ENCODE measurements at places on chromosomes 13 and 19.

DNA sequence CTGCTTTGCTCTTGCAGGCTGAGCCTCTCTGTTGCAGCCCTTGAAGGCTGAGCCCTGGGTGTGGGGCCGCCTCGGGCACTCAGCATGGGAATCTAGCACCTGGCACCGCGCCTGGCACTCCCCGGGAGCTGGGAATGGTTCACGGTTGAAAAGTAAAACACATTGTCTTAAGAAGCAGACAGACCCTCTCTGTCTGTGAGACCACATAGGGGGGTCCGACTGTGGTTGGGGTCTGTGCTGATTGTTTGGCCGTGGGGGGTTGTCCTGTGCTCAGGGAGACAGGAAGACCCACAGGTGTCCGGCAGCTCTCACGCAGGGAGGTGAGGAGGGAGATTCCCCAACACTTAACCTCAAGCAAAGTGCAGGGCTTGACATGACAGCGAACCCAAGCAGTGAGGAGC, 64.8 kb downstream of the SOX1 start:
- no peak for DNase-seq

DNA sequence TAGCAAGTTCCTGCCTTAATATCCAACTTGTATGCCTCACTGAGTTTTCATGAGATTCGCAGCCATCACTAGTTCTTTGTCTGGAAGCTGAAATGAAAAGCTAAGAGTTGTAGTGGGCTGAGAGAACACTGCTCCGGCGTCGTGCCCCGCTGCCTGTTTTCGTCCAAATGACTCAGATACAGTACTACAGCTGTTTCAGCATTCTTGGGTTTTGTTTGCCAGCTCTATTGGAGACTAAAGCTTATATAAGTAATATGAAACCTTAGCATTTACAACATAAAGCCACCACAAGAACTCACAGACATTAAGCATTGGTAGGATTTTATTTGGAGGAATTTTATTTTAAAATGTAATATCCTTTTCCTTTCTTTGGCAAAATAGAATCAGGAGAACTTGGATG, 299.7 kb downstream of the DLEU7 start:
- DNase-seq = no peak

DNA sequence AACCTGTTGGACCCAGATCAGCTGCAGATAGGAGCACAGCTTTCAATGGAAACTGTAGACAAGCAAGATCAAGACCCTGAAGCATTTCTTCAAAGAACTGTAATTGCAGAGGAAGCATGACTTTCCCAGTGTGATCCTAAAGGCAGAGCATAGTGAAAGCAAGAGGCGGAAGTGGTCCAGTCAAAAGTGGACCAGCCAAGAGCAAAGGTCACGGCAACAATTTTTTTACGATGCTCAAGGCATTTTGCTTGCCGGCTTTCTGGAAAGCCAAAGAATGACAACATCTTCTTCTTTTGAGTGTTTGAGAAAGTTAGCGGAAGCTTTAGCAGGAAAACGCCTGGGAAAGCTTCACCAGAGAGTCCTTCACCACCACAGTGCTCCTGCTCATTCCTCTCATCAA, 111.6 kb downstream of the RNF17 start:
- DNase-seq = no peak

GRCh38 chr19:14006766-14007562, 844 bp upstream of the RFX1 start:
- no peak for DNase-seq

GRCh38 chr13:20647758-20648157, 55.7 kb upstream of the IL17D start:
- DNase-seq = no peak

DNA sequence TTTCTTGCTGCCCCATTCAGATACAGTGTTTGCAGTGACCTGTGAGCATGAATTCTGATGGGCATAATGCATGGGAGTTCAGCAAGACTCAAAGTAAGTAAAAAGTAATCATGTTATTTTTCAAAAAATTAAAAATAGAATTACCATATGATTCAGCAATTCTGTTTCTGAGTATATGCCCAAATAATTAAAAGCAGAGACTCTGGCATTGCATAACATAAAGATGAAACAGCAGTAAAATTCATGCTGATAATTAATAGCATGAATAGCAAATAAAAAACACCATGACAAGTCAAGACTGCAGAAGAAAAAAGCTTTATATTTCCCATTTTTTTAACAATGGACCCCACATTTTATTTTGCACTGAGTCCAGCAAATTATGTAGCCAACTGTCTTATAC, 21.3 kb downstream of the RNF6 start:
- no peak for DNase-seq

- DNase-seq = peak; percentile 45
Observed at GRCh38 chr19:56105090-56105701, 15.9 kb downstream of the ZNF787 start.

DNA sequence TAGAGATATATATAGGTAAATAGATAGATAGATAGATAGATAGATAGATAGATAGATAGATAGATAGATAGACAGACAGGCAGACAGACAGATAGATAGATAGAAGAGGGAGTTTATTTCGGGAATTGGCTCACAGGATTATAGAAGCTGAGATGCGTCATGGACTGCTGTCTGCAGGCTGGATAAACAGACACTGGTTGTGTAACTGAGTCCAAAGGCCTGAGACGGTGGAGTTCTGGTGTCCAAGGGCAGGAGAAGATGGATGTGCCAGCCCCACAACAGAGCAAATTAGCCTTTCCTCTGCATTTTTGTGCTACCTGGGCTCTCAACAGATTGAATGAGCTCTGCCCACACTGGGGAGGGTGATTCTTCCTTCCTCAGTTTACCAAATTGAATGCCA, 2.7 kb downstream of the CYP4F3 start:
- no peak for DNase-seq

- no peak for DNase-seq
Observed at GRCh38 chr13:72156760-72157159, 289.8 kb upstream of the DACH1 start.

- DNase-seq = no peak
Observed at GRCh38 chr13:80973721-80974120, 632.8 kb upstream of the SPRY2 start.

GRCh38 chr13:23377983-23378632, 55.4 kb downstream of the SACS start:
- DNase-seq = no peak

GRCh38 chr13:26471807-26472206, 85.7 kb upstream of the WASF3 start:
- no peak for DNase-seq

DNA sequence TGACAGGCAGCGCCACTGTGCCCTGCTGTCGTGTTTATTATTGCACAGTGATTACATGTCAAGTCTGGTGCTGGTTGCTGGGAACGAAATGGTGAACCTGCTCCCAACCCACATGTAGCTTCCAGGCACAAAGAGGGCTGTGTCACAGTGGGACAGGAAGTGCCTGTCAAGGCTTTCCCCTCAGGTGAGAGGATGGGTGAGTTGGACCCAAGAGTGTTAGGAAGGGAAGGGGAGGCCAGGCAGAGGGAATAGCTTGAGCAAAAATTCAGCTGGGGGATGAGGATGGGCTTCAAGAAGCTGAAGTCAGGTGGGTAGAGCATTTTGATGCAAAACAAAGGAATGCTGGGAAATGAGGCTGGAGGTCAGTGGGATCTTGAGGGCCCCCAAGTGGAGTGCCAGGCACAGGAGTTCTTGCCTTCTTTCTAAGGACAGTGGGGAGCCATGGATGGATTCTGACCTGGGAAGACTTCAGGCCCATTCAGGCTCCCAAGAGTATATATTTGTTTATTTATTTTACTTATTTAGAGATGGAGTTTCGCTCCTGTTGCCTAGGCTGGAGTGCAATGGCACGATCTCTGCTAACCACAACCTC, 8.5 kb upstream of the QTRT1 start:
- no peak for DNase-seq

GRCh38 chr13:74930402-74931165, 551.4 kb downstream of the TBC1D4 start:
- no peak for DNase-seq

DNA sequence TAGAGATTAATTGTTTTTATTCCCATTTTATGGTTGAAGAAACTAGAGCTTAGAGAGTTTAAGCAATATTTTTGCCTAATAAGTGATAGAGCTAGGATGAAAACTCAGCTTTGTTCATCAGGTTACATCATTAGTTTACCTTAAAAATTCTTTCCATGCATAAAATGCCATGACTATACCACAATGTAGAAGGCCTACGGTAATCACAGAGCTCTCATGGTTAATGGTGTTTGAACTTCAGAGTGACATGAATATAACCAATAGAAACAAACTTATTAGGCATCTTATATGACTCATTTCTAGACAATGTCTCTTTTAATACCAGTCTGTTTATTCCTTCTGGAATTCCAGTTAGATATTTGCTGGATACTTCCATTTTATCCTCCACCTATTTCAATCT, 78.5 kb downstream of the FGF9 start:
- no peak for DNase-seq

DNA sequence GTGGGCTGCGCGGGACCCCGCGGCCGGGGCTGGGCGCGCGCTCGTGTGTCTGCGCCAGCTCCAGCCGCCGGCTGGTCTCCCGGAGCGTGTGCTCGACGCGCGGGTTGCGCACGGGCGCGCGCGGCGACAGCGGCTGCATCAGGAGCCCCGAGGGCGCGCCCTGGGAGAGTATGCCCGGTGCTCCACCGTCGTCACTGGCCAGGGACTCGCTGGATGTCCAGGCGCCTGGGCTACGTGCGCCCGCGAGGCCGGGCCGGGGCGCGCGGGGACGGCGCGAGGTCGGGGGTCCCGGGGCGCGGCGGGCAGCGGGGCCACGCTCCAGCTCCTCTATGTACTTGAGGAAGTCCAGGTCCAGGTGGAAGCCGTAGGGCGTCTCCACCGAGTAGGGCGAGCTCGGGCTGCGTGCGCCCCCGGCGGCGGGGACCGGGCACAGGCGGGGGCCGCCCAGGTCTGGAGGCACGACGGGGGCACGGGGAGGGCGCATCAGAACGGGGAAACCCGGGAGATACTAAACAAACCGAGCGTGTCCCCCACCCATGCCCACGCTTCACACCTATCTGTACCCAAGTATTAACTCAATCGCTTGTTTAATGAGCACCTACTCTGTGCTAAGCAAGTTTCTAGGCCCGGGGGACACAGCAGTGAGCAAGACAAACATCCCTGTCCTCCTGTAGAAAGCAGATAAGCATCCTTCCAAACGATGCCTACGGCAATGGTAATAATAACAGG, 7.6 kb downstream of the KANK3 start:
- no peak for DNase-seq

DNA sequence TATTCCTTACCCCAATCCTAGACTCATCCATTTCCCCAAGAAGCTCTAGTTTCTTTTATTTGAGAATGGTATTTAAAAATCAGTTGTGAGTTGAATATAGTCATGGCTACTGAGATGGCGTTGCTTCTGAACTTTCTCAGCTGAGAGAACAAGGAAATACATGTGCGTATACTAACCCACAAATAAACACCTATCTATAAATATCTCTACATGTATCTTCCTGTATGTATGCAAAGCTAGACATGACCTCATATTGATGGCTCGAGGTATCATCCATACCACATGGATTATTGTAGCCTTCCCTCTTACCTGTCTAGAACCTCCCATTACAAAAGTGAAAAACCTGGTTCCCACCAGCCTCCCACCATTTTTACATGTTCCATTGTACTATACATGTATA, 141.0 kb downstream of the UFM1 start:
- no peak for DNase-seq

GRCh38 chr13:95552208-95552538, 347 bp upstream of the CLDN10 start:
- DNase-seq = no peak

DNA sequence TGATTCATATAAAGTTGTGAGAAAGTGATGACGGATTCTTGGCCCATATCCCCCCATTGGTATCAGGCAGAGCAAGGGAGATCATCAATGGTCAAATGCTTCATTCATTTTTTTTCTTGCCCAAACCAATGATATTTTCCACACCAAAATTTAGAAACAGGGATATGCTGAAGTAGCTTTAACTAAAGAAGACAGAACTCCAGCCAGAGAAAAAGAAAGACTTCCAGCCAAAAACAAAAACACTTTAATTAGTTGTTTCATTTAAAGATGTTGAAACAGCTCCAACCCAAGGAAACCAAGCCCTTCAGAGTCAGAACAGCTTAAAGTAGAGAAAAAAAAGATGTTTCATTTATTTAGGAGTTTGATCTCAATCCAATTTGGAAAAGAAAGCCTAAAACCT, 358.9 kb upstream of the NBEA start:
- DNase-seq = no peak

DNA sequence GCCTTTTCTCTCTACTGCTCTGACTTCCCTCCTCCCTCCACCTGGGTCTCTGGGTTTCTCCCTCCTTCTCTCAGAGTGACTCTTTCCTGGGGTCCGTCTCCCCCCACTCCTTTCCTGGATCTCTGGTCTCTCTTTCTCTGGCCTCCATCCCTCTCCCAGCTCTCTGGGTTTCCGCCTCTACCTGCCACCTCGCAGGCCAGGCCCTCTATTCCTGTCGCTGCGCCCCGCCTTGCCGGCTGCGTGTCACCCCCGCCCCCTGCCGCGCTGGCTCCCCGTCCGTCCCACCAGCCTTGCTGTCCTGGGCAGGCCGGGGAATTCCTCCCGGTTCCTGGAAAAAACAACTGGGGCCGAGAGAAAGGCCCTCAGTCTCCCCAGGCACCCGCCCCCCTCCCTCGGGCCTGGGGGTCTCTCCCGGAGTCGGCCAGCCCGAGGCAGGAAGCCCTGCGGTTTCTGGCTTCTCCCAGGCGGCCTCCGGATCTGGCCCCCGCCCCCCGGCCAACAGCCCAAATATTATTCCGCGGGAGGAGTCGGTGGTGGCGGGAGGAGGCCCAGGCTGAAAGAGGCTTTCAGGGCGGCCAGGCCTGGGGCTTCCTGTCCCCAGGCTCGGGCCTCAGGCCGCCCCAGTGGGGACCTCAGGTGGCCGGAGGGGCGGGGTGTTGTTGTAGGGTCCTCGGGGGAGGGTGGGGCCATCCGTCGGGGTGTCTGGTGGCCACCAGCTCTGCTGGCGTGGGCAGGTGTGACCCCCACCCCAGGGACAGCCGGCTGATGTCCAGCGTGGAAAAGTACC, 9.3 kb downstream of the IRF2BP1 start:
- no peak for DNase-seq

- DNase-seq = no peak
Observed at GRCh38 chr19:5530701-5531100, 37.1 kb downstream of the TINCR start.

DNA sequence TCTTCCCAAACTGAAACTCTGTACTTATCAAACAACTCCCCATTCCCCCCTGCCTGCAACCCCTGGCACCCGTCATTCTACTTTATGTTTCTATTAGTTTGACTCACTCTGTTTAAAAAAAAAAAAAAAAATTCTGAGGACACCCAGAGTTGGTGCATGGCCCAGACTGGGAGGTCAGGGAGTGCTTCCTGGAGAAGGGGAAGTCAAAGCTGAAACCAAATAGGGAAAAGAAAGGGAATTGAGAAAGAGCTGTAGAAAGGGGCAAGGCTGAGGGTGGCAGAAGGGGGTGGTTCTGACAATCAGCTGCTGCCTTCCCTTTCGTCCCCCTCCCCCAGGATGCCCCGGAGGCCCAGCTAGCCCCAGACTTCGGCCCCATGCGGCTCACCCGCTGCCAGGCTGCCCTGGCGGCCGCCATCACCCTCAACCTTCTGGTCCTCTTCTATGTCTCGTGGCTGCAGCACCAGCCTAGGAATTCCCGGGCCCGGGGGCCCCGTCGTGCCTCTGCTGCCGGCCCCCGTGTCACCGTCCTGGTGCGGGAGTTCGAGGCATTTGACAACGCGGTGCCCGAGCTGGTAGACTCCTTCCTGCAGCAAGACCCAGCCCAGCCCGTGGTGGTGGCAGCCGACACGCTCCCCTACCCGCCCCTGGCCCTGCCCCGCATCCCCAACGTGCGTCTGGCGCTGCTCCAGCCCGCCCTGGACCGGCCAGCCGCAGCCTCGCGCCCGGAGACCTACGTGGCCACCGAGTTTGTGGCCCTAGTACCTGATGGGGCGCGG, 9.0 kb upstream of the STRN4 start:
- DNase-seq = no peak

Measured in right renal pelvis (tissue), 4 donors.